ENCODE measurements at places on chromosomes 6 and 20.

DNA sequence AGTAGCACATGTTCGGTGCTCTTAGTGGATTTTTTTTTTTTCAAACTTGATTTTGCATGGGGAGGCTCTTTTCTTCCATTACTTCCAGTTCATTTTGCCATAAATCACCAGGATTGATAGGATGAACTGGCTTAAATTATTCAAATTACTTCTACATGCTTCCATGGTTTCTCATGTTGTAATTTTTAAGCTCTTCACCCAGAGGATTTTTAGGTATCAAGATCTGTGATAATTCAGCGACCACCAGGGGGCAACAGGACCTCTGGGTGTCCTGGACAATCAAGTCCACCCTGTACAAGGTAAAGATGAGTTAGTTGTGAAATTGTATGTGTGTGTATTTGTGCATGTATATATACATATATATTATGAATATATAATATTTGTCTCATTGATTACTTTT lies 4.2 kb upstream of the EPHA7 start:
- DNase-seq = peak; percentile 64

DNA sequence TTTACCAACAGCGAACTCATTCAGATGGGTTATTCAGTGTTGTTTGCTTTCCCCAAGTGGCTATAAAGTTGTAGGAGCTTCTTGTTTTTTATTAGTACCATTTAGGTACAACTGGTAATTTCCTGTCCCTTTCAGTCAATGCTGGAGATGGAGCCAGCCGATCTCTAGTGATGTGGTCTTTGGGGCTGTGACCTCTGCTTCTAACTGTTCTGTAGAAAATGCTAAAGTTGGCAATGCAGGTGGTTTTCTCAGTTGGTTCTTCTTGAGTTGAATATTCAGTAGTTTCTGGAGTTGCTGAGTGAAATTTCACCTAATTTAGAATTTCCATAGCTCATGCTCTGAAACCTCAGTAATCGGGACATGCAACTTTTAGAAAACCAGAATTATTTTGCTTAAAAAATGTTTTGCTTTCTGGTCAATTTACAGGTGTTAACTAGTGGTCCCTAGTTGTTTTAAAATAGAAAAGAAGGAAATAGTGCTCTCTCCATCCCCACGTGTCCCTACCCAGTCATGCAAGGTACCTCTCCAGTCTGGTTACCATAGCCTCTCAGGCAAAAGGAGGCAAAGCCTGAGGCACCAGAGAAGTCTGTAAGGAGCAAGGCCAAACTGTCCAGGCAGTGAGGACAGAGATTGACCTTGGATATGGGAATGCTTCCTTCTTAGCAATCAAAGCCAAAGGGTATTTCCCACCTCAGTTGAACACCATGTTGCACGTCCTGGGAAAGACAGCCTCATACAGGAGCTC lies 27.3 kb upstream of the GABRR1 start:
- no peak for DNase-seq

DNA sequence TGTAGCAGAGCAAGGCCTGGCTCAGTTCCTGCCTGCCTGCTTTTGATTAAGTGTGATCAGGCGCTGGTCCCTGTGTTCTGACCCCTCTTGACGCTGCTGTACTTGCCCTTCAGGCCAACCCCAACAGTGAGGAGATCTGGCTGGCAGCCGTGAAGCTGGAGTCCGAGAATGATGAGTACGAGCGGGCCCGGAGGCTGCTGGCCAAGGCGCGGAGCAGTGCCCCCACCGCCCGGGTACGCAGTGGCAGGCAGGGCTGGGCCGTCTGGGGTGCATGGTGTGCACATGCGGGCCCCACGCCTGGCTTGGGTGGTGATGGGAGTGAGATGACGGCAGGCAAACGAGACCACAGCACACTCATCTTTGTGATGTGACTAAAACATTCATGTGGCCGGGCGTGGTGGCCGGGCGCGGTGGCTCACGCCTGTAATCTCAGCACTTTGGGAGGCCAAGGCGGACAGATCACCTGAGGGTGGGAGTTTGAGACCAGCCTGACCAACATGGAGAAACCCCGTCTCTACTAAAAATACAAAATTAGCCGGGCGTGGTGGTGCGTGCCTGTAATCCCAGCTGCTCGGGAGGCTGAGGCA lies 10.1 kb upstream of the C20orf204 start:
- no peak for DNase-seq

GRCh38 chr20:51624157-51624731 lies 81.7 kb upstream of the NFATC2 start:
- DNase-seq = peak; percentile 79

- DNase-seq = no peak
These were observed 50.8 kb downstream of the UTRN start for GRCh38 chr6:144335914-144336313.

DNA sequence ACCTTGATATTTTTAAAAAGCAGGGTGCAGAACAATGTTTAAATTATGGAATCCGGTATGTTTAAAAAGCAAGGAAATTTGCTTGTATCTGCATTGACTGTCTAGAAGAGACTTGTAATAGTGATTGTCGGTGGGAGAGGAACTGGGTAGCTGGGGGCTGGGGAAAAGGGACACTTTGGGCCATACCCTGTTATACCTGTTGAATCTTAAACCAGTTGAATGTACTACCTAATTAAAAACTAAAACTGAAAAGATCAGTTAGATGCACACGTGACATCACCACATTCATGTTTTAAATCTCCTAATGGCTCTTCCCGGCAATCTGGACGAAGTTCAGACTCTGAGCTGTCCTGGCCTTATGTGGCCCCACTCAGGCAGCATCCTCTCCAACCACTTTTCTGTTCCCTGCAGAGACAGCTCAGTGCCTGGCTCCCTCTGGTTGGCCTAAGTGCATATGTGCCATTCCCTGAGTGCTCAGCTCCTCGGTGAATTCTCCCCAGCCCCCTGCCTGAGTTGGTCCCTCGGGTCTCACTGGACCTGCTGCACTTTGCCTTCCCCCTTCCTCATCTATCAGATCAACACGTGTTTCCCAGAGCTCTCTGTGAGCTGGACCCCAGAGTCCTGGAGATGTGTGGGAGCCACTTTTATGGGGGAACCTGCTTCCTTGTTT lies 36.3 kb downstream of the SLC52A3 start:
- DNase-seq = no peak

- DNase-seq = no peak
These were observed 15.4 kb downstream of the ENPP3 start for GRCh38 chr6:131652472-131652871.

GRCh38 chr20:51680067-51680749 lies 88.0 kb downstream of the ATP9A start:
- no peak for DNase-seq

DNA sequence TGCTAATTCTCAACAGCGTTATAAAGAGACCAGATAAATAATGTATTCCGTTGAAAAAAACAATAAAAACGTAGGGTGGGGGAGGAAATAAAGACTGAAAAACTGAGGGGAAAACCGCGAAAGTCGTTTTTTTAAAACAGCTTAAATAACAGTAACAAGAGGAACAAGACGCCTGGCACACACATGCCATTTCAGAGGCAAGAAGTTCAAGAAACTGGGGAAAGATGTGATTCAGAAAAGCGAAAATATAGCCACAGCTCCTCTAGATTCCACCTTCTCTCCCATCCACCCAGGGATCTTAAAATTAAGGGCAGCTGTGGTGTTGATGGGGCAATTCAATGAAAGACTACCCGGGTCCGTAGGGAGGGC lies 1.3 kb downstream of the EPB41L2 start:
- DNase-seq = no peak

DNA sequence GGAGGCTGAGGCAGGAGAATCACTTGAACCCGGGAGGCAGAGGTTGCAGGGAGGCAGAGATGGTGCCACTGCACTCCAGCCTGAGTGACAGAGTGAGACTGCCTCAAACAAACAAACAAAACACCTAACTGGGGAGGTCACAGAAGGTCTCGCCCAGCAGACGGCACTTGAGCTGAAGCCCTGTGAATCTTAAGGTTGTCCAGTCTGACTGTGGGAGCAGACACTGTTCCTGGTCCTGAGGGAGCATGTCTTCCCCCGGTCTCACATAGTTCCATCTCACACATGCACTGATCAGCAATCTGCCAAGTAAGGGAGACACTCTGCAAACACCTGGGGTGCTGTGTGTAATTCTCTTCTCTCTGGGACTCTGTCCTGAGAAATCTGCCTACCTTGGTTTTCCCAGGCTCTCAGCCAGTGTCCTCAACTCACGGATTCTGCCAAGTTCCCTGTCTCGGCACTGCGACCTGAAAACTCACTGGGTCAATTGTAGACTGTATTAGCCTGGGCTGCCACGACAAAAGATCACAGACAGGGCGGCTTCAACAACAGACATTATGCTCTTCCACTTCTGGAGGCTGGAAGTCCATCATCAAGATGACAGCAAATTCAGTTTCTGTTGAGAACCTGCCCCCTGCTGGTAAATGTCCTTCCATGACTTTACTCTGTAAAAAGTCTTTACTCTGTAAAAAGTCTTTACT lies 94.3 kb downstream of the JPH2 start:
- no peak for DNase-seq

GRCh38 chr20:49166534-49167449 lies 21.3 kb downstream of the STAU1 start:
- no peak for DNase-seq

DNA sequence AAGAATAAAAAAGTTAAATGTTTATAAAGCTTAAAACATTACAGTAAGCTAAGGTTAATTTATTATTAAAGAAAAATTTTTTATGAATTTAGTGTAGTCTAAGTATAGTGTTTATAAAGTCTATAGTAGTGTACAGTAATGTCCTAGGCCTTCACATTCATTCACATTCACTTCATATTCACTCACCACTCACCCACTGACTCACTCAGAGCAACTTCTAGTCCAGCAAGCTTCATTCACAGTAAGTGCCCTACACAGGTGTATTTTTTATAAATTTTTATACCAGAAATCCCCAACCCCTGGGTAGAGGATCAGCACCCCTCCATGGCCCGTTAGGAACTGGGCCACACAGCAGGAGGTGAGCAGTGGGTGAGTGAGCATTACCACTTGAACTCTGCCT lies 24.3 kb upstream of the ADGRF1 start:
- DNase-seq = no peak

DNA sequence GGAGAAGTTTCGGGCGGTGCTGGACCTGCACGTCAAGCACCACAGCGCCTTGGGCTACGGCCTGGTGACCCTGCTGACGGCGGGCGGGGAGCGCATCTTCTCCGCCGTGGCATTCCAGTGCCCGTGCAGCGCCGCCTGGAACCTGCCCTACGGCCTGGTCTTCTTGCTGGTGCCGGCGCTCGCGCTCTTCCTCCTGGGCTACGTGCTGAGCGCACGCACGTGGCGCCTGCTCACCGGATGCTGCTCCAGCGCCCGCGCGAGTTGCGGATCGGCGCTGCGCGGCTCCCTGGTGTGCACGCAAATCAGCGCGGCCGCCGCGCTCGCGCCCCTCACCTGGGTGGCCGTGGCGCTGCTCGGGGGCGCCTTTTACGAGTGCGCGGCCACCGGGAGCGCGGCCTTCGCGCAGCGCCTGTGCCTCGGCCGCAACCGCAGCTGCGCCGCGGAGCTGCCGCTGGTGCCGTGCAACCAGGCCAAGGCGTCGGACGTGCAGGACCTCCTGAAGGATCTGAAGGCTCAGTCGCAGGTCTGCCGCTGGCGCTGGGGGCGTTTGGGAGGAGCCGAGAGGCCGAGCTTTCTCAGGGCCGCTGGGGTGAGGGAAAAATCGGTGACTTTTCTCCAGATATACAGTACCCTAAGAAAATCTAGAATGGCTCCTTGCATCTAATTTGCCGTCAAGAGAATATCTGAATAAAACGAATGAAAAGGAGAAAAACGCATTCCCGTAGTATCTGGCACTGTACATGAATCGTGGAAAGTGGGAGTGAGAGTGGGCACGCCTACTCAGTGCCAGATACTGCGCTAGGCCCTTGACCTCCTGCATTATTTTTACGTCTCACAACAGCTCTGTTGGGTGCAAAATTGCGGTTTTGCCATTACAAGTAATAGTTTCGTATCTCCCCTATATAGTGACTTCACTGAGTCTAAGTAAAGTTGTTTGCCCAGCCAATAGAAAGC lies 1.0 kb downstream of the CALHM6 start:
- DNase-seq = peak; percentile 82

DNA sequence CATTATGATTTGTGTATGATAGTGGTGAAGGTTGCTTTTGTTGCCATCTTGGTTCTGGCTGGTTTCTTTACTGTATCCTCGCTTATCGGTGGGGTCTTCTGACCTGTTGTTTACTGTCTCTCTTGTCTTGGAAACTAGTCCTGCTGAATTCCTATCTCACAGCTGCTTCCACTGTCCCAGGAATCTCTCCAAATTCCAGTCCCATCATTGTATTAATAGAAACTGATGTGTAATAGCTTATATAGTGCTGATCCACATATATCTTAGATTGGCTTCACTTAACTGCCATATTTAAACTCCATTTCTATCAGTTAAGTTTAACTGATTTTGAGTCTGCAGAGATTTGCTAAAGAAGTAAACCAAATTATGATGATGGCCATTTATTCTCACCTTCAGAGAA lies 5.9 kb downstream of the GTF2H5 start:
- DNase-seq = no peak

DNA sequence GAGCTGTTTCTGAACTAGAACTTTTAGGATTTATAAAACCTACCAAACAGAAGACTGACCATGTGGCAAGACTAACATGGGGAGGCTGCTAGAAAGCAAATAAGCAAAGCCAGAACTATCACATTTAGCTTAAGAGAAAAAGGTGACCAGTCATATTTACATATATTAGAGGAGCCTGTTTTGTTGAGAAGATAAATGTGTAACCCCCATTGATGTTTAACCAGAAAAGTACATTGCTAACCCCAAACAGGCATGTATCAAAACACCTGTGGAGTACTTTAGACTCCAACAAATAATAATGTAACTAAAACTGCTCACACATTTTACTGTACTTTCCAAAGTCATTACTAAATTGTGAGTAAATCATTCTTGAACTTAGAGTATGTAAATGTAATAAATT lies 35.0 kb downstream of the AKIRIN2 start:
- no peak for DNase-seq

DNA sequence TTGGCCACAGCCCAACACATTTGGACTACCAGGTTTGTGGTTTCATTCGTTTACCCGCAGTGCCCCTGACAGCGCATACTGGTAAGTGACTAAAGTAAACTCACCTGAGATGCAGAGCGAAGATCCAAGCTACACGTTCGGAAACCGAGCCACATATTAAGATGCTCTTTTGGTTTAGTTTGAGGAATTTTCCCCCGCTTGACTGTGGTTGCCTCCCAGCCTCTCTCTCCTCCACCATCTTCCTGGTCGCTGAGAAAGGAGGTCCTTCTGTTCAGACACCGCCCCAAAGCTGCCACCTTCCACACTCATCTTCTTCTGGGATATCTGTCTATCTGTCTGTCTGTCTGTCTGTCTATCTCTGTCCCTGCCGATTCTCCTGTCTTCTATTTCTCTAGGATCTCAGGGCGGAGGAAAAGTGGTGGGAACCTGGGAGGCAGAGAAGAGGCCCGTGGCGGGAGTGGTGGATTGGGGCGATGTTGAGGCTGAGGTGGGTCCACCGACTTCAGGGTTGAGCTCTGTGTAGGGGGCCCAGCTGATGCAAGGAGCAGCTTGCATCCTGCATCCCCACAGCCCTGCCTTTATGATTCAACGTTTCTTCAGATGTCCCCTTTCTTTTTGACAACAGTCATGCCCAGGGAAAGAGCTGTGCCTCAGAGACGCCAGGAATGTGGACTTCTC lies 196.9 kb upstream of the ZNF184 start:
- no peak for DNase-seq

GRCh38 chr20:8404912-8405635 lies 273.0 kb downstream of the PLCB1 start:
- no peak for DNase-seq
